ENCODE measurements at places on chromosomes 1 and 21. TPM values are rescaled to one million over a fixed set of nuclear protein-coding genes. Genes with fewer than 3 reads are reported as not detected.

Gene BGLAP
- total RNA-seq: 1.2 TPM

Gene VTCN1
- total RNA-seq: not detected

Gene MTMR11
- 8.4 TPM for total RNA-seq

Gene TENT5C
- 0.14 TPM for total RNA-seq

Gene PHACTR4
- 23.1 TPM for total RNA-seq

Gene CCDC185
- total RNA-seq: 0.13 TPM

Gene MYBPH
- not detected for total RNA-seq

Gene LRRIQ3
- total RNA-seq: 0.82 TPM

Gene AKR7A3
- total RNA-seq: 0.16 TPM

Gene ASTN1
- not detected for total RNA-seq
